ENCODE measurements at places on chromosomes 7 and 10.

GRCh38 chr10:77301305-77301730 is 336.3 kb downstream of the KCNMA1 start:
- DNase-seq: no peak

DNA sequence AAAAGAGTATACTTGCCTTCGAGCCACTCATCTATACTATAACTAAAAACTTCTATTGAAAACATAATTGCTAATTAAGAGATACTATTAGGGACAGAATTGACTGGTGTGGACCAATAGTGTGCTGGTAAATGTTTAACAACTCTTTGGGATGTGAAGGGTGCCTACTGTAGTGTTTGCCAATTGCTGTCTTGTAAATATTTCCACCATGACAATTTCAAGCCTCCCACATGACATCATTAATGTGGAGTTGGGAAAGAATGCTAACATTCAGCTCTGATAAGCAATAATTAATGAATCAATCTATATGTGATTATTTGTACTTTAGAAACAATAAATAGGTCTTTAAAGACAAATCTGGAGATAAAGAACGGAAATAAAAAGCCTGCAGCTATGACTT is 136.8 kb downstream of the DGKB start:
- DNase-seq: no peak

GRCh38 chr10:123607386-123607785 is 58.8 kb upstream of the GPR26 start:
- no peak for DNase-seq

DNA sequence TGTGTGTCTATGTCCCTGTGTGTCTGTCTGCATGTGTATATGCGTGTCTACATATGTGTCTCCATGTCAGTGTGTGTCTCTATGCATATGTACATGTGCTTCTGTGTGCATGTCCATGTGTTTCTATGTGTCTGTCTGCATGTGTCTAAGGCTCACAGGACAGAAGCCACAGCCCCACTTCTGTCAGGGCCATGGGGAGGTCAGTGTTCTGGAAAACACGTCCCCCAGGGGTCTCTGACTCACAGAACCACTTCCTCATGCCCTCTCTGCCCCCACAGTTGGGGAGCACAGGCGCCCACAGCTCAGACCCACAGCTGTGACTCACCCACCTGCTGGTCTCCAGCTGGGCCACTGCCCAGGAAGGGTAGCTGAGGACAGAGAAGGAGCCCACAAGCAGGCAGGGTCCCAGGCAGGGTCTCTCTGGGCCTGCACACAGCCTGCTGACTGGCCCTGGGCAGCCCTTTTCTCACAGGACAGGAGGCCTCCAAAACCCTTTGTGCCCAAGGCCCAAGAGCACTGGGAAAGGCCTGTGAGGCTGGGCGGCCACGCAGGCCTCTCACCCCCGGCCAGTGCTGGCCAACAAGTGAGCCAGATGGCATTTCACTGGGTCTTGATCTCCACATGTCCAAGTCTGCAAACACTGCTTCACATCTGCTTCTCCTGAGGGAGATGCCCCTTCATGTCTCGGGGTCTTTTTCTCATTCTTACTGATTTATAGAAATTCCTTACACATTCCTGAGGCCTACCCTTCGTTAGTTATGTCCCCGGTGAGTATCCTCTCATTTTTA is 102.9 kb upstream of the FAM20C start:
- DNase-seq: peak; percentile 82
